ENCODE measurements at places on chromosomes 5 and 9.

DNA sequence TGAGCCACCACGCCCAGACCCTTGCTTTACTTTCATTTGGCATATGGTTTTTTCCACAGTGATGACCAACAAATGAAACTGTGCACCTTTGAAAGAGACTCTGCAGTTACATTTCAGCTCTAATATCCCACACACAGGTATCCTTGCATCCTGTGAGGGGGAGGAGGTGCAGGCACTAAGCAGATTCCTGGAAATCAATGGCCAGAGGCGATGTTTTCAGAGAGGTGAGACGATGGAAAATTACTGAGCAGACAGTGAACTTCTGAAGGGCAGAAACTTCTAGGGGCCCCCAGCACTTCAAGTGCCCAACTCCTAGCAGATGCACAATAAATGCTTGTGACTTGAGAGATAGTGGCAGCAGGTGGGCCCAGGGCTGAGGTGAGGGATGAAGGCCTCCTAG is 29.8 kb upstream of the GNE start:
- DNase-seq, result no peak

- DNase-seq, result no peak
These were observed 37.9 kb downstream of the RNF44 start for GRCh38 chr5:176499273-176499672.

GRCh38 chr9:17531642-17532254 is 47.1 kb upstream of the SH3GL2 start:
- DNase-seq, result no peak

GRCh38 chr9:87540444-87541105 is 42.9 kb downstream of the DAPK1 start:
- DNase-seq, result no peak

DNA sequence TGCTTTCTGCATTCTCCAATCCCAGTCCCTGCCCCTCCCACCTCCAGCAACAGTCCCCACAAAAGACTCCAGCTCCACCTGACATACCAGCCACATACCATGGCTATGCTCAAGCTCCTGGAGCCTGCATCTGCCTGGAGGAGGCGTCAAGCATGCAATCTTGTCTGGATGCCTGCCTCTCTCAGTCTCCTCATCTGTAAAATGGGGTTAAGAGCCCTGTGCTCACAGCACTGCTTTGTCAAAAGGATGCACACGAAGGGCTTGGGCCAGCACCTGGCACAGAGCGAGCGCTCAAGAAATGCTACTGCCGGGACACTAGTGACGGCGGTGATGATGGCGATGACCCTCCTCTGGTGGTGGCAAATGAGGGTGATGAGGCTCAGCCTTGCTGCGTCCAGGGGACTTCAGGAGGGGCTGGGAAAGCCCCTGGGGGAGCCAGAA is 202.9 kb upstream of the IER5L start:
- no peak for DNase-seq

- DNase-seq, result no peak
These were observed 80.4 kb downstream of the LRSAM1 start for GRCh38 chr9:127531676-127532075.

GRCh38 chr5:89493414-89493813 is 610.4 kb upstream of the MEF2C start:
- no peak for DNase-seq

Data from anterior cingulate cortex (tissue), 58 donors.